ENCODE measurements at places on chromosomes 11 and 22.

- no peak for DNase-seq
Observed at GRCh38 chr11:16364254-16364653, 7.9 kb upstream of the SOX6 start.

DNA sequence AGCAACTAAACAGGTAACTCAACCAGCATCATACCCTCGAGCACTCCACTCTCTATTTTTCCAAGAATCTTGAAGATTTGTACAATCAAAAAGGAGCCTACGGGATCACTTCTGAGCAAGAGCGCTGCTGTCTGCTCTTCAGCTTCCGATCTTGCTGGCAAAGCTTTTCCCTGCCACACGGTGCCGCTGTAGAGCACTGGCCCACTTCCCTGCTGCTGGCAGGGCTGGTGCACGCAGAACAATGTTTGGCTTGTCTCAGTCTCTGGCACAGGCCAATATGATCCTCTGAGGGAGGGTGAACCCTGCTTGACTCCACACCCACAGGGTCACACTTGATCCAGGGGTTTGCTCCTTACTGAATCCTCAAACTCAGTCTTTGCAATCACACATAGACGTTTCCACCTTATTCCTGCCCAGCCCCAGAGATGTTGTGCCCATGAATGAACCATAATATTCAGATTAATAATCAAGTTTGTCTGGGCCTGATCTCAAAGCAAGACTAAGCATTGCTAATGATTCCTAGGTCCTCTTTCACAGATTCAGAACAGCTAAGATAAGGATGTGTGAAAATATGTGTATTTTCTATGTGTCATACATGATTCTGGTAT is 536.6 kb downstream of the SOX6 start:
- peak; percentile 68 for DNase-seq

DNA sequence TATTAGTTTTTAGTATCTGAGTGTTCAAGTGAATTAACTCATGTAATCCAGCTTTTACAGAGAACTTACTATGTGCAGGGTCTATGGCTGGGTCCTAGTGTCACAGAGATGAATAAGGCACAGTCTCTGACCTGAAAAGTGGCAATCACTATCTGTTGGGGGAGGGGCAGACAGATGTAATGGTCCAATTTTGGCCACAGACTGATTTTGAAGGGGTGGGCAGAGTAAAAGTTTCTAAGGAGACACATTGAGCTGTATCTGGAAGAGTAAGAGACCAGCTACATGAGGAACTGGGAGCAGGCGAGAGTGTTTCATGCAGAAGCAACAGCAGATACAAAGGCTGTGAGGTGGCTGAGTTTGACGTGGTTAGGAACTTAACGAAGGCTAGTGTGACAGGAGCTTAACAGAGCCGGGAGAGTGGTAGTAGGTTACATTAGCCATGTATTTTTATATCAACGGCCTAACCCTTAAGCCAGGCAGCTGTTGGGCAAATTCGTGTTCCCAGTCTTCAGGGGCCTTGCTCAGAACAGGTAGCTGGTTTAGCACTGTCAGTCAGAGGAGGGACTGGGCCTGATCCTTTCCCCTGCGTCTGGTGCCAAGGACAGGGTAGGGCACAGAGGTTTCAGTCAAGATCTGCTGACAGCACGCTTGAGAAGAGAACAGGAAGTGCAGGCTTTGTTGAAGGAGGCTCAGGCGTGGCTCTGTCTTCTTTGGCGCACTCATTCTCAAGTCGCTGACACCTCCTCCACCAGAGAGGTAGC is 1.4 kb upstream of the STIM1 start:
- no peak for DNase-seq

DNA sequence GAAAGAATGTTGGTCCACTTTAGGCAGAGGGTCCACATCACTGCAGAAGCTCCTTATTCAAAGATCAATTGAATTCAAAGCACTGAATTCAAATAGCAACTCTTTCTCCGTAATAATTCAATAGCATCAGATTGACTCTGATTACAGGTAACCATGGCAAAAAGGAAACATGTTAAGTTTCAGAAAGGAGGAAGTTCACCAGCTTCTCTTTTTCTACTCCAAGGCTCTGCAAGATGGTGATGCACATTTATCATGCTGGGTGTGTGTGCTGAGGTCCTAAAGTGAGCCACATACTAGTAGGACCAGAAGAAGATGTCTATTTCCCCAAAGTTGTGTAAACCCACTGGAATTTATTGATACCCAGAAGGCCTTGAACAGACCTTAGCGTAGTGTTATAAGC is 18.0 kb upstream of the DRD2 start:
- DNase-seq, result no peak

- no peak for DNase-seq
Observed at GRCh38 chr11:21630934-21631478, 561.9 kb upstream of the ANO5 start.

- DNase-seq, result no peak
Observed at GRCh38 chr11:96301818-96302217, 41.2 kb downstream of the MAML2 start.

DNA sequence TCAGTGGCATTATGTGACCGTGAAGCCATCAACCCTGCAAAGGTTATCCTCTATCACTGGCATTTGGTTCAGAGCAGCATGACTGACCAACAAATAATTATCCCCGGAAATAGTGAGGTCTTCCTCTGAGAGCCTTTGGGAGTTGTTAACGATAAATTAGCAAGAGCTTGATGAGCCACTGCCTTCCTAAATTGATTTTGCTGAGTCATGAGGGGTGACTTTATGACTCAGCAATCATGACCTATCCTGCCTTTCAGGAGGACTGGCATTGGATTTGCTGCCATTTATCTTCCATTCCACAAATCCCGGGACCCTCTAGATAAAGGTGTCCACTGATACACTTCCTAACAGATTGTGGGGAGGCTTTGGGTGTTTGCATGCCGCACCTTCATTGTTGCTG is 80.8 kb upstream of the MTNR1B start:
- DNase-seq, result peak; percentile 74

DNA sequence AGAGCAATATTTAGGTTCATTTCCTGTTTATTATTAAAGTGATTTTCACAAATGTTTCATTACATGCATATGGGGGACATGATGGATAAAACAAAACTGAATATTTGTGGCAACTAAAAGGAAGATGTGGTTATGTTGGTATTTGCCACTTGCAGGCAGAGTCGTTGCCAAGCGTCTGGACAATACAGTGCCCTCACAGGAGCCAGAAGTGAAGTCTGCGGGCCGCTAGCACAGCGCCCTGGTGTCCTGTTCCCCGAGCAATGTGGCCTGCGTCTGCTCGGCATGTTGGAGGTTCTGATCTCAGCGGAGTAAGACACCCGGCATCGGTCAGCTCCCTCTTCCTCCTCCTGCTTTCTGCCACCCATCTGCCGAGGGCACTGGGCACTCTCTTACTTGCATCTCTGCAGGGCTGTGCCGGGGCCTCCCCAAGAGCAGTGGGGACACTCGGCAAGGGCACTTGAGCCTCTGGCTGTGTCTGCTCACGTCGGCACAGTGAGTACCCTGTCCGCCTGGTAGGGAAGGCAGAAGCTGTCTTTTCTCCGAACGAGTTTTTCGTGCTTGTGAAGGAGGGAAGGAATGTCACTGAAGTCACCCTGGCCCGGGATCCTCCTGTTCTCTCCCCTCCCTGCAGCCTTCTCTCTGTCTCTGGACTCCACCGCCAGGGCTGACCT is 10.5 kb upstream of the TTLL12 start:
- DNase-seq, result no peak

DNA sequence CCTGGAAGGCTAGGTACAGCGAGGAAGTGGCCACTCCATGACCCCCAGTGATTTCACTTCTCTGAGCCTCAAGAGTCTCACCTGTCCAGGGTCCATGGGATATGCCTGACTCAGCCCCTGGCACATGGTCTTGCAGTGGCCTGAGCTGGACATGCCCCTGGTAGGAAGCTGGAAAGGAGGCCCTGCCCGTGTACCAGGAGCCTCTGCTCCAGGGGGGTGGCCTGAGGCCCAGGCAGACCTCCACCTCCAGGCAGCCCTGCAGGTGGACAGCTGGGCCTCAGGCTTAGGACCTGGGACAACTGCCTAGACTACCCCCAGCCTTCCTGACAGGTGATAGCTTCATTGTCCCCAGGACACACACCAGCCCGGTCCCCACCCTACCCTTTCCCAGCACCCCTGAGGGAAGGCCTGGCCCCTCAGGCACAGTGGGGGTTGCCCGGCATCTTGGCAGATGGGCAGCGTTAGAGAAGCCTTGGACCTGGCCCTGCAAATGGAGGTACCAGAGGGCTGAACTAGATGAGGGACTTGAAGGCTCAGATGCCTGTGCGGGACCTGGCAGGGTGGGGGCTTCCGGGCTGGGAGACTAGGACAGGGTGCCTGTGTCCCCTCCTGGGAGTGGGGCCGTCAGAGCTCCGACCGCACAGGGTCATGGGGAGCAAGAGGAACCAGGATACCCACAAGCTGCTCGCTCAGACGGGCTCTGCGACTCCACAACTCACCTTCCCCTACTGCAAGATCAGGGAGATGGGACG is 53.6 kb downstream of the CDKN1C start:
- DNase-seq, result no peak

GRCh38 chr22:36658900-36659299 is 44.7 kb downstream of the CACNG2 start:
- no peak for DNase-seq

- DNase-seq, result peak; percentile 73
Observed at GRCh38 chr11:14075118-14076078, 112.9 kb downstream of the SPON1 start.

DNA sequence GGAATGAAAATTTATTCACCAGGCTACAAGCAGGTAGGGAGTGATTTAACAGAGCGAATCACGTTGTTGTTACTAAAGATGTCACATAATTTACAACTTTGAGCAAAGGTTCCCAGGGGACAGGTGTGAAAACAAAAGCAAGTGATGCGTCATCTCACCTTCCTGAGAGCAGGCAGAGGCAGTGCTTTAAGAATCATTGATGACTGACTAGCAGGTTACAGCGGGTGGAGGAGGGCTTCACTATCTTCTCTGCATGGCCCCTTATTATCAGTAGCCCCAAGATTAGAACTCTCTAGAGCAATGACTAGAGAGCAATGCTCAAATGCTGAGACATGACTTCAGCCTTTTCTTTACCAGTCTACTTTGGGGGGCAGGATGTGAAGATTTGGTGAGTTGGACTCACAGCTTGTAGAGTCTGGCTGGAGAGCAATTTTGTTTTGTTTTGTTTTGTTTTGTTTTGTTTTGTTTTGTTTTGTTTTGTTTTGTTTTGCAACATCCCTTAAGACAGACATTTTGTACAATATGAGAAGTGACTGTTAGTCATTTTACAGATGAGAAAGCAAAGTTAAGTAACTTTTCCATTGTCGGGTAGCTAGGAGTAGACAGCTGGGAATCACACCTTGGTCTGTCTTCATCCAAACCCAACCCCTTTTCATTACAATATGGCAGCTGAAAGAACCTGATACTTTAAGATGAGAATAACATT is 84.8 kb downstream of the SLC1A2 start:
- peak; percentile 70 for DNase-seq

GRCh38 chr11:11960687-11961086 is 47.7 kb downstream of the DKK3 start:
- peak; percentile 34 for DNase-seq

DNA sequence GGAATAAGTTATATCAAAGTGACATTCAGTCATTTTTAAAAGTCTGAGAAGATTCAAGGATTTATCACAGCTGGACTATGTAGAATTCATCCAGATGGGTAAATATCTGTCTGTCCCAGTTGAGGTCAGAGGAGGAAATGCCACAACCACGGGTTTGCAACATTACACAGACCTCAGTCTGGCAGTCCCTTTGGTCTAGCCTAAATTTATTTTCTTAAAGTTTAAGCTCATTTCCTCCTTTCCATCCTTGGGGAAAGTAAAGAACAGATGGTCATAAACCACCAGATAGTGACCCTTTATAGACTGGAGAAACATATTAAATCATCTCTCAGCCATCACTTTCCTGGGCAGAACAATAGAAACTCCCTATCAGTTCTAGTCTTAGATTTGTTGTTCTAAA is 238.4 kb upstream of the DDI1 start:
- no peak for DNase-seq

DNA sequence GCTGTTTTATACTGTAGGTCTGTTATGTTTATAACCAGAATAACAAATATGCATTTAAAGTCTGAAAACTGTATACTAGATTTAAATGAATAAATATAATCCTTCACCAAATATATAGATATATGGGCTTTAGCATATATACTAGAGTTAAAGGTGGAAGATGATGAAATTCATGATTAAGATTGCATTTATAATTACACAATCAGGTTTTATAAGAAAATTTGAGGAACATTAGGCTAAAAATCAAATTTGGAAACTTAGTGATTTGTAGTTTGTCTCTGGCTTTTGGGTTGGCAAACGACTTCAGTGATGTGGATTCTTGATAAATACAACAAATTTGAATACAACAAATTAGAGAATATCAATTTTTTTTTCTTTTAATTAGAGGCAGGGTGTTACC is 10.0 kb downstream of the BCL2L13 start:
- no peak for DNase-seq

DNA sequence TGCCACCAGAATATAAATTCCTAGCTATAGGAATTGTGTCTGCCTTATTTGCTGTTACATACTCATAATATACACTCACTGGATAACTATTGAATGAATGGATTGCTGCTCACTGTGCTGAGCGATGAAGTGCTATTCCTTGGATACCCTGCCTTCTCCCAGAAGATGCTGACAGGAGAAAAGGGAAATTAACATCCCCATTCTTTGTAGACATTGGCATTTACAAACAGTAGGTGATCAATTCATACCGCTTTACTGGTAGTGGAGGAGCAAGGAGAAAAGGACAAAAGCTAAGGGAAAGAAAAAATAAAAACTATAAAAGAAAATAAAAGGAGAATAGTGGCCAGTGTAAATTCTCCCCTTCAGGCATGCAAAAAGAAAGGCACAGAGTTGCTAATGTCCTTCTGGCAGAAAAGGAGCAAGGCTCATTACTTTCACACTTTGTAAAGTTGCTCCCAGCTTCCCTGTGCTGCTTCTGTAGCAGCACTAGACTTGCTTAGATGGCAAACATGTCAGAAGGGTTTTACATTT is 183.0 kb downstream of the LUZP2 start:
- peak; percentile 16 for DNase-seq

DNA sequence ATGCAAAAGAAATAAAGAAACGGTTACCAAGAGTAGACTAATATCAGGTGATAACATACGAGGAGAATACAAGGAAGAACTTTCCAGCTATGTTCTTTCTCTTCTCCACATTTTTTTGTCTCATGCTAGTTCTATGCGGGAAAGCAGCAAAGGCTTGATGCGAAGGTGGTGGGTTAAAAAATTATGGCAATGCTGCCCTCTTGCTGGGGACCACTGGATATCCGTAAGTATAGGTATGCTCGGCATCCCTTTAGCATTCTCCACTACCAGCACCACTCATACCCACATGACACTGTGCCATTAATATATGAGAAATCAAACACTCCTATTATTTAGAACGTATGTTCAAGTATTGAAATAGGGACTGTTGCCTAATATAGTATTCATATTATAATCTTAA is 776.4 kb downstream of the LRRC4C start:
- DNase-seq, result peak; percentile 42

DNA sequence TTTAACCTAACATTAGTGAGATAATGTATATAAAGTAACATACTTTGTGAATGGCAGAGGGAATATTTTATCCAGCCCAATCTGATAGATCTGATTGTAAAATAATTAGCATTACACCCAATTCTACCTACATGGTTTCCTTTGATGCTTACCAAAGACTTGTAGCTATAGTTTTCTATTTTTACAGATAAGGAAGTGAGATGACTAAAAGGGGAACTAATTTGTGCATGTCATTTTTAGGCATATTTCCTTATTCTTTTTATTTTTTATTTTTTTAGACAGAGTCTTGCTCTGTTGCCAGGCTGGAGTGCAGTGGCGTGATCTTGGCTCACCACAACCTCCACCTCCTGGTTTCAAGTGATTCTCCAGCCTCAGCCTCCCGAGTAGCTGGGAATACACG is 793.7 kb upstream of the LRRC4C start:
- DNase-seq, result no peak
